ENCODE measurements at places on chromosomes 1 and 21.

DNA sequence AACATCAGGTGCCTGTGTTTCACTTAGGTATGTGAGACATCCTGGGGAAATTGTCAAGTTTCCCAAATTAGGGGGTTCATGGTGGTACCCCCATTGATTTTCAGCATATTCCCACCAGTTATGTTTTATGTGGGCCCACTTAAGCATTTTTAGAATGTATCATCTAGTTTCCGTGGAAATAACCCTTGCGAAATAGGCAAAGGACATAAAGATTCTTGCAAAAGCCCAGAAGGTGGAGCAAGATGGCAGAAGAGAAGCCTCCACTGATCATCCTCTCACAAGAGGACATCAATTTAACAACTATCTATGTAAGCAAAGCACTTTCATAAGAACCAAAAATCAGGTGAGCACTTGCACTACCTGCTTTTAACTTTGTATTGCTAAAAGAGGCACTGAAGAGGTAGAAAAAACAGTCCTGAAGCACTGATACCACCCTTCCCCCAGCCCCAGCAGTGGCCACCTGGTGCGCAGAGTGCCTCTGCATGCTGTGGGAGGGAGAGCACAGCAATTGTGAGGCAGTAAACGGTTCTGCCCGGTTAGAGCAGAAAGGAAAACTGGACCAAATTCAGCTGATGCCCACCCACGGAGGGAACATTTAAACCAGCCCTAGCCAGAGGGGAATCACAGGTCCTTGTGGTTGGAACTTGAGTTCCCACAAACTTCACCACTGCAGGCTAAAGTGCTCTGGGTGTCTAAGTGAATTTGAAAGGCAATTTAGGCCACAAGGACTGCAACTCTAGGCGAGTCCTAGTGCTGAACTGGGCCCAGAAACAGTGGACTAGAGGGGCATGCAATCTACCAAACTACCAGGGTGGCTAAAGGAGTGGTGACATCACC lies 23.2 kb downstream of the MCOLN2 start:
- DNase-seq = no peak

DNA sequence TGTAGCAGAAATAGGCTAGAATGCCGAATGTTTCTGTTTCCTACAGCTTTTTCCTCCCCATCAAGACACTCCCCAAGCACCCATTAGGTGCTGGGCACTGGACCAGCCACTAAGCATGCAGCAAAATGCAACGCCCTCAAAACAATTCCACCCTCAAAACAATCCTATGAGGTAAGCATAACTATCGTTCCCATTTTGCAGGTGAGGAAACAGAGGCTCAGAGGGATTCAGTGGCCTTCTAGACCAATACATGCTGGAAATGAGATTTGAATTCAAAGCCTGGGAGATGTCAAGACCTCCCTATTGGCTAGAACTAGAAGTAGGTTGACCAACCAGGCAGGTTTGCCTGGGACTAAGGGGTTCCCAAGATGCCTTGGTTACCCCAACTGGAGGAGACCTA lies 10.2 kb upstream of the ALDH4A1 start:
- no peak for DNase-seq

DNA sequence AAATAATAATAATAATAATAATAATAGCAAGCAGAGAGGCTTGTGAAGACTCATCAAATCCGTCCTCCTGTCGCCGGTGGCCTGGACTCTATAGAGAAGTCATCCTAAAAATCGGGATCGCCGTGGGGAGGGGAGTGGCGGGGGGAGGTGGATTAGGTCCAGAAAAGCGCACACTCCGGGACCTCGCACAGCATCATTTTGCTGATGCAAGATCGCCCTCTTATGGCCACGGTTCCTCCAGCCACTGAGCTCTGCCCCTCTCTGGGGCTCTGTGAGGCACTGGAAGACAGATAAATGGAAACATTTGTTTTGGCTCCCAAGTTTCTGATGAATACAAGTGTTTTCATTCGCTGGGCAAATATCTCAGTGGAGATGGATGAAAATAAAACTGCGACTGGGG lies 612.0 kb downstream of the MATN1 start:
- DNase-seq = no peak

DNA sequence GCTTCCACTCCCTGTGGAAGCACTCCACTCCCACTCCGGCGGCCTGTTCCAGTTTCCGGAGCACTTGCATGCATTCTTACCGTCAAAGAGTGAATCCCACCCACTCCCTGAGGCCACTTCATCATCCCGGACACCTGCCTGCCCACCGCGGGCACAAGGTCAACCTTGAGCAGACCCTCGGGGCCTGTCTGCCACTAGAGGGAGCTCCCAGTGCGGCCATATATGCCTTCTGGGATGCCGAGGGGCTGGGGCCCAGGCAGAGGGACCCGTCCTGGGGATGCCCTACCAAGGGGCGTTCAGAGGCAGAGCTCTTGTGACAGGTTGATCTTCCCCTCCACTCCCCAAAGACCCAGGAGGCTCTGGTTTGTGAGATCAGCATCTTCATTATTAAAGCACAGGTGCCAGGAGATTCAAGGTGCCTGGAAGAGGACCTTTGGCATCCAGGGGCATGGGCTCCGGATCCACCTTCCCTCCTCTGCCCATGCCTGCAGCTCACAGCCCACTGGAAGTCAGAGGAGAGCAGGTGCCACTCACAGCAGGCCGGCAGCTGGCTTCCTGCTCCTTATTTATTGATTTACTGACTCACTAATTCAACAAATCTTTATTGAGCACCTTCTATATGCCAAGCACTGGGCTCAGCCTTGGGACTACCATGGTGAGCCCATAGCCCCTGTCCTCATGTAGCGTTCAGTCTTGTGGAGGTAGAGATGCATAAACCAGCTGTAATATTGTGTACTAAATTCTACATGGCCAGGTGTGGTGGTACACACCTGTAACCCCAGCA lies 47.3 kb downstream of the UBIAD1 start:
- DNase-seq = peak; percentile 53

GRCh38 chr1:67166196-67166595 lies at the start of gene IL23R:
IL23R (plus strand) TSS chr1:67166454; CDS start chr1:67168121, 1,667 bp downstream.
- DNase-seq = no peak

- peak; percentile 89 for DNase-seq
Observed at GRCh38 chr1:205141236-205142101, 19.7 kb upstream of the RBBP5 start.

GRCh38 chr1:169312084-169312954 lies 55.3 kb downstream of the NME7 start:
- DNase-seq = peak; percentile 86

GRCh38 chr21:15514073-15514946 lies 215.5 kb upstream of the USP25 start:
- peak; percentile 79 for DNase-seq

GRCh38 chr1:159089184-159089791 lies 12.7 kb upstream of the AIM2 start:
- no peak for DNase-seq

DNA sequence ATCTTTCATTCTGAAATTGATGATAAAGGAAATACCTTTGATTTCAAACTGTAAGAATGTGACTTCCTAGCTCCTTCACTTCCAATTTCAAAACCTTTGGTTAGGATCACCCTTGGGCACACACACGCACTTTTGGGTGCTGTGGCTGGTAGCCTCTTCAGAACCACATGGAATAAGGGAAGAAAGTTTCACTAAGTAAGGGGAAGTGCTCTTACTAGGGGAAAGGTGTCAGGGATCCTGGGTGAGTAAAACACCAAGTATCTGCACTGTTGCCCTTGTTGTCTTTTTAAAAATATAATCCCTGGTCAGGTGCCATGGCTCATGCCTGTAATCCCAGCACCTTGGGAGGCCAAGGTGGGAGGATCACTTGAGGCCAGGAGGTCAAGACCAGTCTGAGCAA lies 132.4 kb downstream of the SDCCAG8 start:
- DNase-seq = no peak

- DNase-seq = no peak
Observed at GRCh38 chr1:98054786-98055185, 134.0 kb upstream of the DPYD start.

GRCh38 chr21:26972192-26972591 lies 5.3 kb upstream of the ADAMTS5 start:
- no peak for DNase-seq

DNA sequence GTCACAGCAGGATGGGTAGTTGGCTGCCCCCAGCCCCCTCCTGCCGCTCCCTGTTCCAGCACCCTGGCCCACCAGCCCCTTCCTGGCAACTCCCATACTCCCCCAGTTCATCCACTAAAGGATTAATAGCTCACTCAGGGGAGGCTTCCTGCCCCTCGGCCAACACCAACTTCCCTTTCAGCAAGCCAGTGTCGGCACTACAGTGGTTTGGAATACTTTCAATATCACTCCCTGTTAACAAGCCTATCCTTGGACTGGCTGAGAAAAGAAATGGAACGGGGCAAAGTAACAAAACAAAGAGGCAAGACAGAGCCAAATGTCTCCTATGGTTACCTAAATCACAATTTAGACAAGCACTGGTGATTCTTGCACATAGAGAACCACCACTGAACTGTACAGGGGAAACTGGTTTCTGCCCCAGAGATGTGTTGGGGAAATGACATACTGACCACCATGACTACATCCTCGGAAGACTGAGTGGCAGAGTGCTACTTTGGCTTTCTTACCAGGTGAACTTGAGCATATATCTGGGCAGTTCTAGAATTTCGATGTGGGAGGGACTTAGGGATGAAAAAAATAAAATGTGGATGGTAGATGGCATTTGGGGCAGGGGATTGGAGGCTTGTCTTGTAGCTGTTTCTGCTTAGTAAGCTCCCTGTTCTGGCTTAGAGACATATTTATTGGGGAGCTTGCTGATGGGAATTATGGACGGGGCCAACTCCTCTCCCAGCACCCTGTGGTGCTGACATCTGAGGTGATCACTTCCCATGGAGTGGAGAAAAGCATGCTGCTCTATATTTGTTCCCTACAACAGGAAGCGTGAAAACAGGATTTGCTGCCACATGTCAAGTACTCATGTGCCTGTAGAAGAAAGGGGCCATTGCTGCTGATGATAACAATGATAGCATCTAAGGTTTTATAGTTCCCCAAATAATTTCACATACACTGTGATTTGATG lies 7.1 kb upstream of the CAPN2 start:
- DNase-seq = peak; percentile 21

DNA sequence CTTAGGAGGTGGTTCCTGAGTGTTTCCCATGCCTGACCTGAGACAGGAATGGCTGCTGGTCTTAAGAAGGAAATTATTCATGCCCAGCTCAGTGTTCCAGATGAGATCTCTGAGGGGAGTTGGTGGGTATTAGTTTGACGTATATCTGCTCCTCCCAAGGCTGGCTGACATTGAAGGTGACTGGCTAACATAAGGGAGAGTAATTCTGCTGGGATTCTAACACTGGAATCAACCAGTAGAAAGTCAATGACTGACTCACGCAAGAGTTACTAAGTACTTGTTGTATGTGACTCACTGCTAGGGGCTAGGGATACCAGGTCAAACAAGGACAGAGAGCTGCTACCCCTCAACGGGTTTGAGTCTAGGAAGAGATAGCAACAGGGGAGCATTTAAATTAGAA lies 177.3 kb downstream of the CACNA1E start:
- DNase-seq = no peak

DNA sequence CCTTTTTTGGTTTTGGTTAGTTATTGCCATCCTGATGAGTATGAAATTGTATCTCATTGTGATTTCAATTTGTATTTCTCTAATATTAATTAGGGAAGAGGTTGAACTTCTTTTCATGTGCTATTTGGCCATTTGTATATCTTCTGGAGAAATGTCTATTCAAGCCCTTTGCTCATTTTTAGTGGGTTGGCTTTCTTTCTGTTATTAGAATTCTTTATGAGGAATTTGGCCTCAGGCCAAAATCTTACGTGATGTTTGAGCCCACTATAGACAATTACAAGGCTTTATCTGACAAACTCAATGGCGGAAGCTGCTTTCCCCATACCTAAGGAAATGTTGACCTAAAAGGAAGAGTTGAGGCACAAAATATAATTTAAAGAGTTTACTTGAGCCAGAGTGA lies 32.9 kb downstream of the IVNS1ABP start:
- peak; percentile 8 for DNase-seq

- no peak for DNase-seq
Observed at GRCh38 chr21:33659568-33659949, 17.3 kb downstream of the ITSN1 start.

DNA sequence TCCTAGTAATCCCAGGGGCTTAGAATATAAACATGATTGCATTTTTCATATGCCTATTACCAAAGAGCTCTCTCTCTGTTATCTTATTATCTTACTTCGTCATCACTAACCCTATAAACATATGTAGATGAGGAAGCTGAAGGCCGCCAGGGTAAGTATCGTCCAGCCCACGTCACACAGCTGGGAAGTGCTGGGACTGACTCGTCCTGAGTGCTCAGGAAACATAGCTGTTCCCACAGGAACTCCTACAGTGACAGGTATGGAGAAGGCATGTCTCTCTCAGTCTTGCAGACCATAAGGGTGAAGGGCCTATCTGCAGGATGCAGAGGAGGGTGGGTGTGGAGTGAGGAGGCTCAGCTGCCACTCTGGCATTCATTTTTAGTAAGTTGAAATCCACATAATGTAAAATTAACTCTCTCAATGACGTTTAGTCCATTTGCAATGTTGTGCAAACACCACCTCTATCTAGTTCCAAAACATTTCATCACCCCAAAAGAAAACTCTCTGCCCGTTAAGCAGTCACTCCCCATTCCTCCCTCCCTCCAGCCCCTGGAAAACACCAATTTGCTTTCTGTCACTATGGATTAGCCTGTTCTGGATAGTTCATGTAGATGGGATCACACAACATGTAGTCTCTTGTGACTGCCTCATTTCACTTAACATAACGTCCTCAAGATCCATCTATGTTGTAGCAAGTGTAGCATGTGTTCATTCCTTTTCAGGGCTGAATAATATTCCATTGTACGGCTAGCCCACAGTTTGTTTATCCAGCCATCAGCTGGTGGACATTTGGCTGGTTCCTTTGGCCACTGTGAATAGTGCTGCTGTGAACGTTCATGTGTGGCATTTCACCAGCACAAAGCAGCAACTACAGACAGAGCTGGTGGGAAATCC lies 68.3 kb downstream of the TCP10L start:
- DNase-seq = no peak

DNA sequence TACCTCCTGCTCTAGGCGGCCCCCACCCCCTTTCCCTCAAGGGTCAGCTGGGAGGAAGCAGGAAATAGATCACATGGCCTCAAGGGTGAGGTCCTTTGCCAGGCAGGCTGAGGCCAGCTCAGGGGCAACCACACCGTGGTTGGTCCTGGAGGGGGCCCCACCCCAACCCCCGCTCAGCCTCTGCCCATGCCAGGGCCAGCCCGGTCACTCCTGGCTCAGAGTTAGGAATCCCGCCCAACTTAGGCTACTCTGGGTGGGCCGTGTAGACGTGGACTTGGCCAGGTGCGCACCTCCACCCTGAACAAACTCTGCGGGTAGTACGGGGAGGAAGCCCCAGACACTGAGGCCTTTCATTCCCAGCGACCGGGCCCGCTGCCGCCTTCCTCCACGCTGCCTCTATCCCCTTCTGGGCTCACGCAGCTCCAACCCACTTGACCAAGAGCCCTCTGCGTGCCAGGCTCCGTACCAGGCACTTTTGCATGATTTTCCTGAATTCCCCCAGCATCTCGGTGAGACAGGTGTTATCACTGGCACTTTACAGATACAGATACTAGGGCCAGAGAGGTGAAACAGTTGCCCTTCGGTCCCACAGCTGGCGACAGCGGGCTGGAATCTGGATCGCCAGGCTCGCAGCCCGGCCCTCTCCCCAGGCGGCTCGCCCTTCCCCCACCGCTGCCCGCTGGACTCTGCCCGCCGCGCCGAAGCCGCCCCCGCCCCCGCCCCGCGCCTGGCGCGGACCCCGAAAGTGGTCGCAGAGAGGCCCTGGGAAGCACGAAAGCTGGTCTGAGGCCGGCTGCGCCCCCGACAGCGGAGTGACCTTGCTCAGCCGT lies 769 bp downstream of the GALE start:
- DNase-seq = no peak

All from hematopoietic multipotent progenitor cell (in vitro differentiated cells).